Activated CD8-positive, alpha-beta memory T cell treated with anti-CD3 and anti-CD28 coated beads for 24 hours (primary cell): ENCODE measurements at places on chromosomes 5 and 9.

GRCh38 chr9:130138171-130138653, 34.0 kb upstream of the NCS1 start:
- no peak for DNase-seq

GRCh38 chr9:76657265-76657664, 107.0 kb upstream of the PCA3 start:
- no peak for DNase-seq

GRCh38 chr9:130664251-130665028, at the start of gene PRDM12:
TSS of gene PRDM12 (plus strand) at chr9:130664594. CDS start at chr9:130664654, 60 bp downstream.
- DNase-seq: no peak

GRCh38 chr9:116370556-116370955, 217.0 kb downstream of the PAPPA start:
- no peak for DNase-seq

DNA sequence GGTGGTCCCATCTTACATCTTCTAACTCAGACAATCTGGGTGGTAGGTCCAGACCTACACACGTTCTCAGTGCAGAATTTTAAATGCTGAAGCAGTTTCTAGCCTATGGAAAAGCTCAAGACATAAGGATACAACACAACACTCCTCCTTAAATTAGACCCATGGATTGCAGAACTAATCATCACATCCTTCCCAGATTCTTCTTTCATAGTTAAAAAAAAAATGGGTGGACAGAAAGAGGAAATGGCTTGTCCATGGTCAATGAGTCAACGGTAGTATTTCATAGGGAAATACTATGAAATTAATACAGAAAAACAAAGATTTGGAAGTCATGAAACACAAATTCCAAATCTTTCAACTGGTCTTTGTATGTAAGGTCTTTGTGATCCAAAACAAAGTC, 106.9 kb downstream of the PAPPA start:
- no peak for DNase-seq

DNA sequence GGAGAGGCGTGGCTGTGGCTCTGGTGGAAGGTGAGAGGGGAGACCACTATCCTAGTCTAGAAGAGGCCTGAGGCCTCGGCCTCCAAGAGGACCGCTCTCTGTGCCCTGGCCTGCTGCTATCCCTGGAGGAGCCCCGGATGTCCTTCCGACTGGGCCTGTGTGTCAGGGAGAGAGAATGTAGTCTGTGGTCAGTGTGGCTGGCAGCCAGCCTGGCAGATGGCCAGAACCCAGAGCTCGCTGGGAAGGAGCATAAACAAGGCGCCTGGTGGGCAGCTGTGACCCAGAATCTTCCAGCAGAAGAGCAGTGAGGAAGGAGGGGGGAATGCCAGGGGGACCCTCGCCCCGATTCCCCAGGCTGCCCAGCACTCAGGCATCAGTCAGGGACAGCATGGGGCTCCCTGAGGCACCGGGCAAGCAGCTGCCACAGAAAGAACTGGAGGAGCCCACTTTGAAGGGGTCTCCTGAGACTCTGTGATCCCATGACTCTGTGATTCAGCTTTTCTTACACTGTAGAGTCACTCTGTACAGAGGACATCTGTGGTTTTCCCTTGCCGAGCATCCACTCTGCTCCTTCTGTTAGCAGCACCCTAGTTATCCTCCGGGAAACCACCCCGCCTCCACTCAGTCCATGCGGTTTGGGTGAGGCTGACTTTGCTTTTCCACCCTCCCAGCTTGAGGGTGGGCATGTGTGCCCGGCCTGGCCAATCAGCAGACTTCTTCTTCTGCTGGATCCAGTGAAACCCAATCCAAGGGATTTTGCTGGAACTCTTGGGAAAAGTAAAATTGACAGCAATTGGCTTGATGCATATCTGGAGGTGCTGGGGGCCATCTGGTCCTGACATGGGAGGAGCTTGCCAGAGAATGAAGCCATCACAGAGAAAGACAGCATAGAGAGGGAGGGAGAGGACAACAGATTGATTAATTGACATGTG, 46.2 kb upstream of the PWWP2A start:
- no peak for DNase-seq

GRCh38 chr9:112396416-112396815, 16.5 kb downstream of the HSDL2 start:
- no peak for DNase-seq

GRCh38 chr9:69236188-69236587, 62.1 kb downstream of the TJP2 start:
- no peak for DNase-seq

- no peak for DNase-seq
These were observed 10.7 kb upstream of the PALM2AKAP2 start for GRCh38 chr9:109769250-109769649.

DNA sequence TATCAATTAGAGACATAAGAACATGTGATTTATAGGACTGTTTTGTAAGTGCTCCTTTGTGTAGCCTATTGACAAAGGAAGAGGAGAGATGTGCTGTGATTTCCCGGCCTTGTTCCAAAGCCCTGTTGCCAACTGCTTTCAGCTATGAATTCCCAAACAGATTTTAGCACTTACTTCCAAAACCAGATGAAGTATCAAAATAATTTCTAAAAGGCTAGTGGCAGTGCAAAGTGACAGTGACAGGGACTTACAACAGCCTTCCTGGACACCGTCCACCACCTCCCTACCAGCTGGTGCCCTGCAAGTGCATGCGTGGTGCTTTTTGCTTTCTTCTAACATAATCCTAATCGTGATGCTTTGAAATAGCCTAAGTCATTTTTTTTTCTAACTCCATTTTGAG, 254.1 kb upstream of the ACTBL2 start:
- no peak for DNase-seq

- no peak for DNase-seq
These were observed 577 bp downstream of the TUT7 start for GRCh38 chr9:86353655-86354010.

- no peak for DNase-seq
These were observed 56.1 kb downstream of the AGXT2 start for GRCh38 chr5:34991486-34992238.

- no peak for DNase-seq
These were observed 8.2 kb upstream of the IRF1 start for GRCh38 chr5:132498686-132499271.
